Posterior vena cava (tissue), 2 donors: ENCODE measurements at places on chromosomes 11 and 22.

GRCh38 chr22:46280999-46281623 is 13.3 kb downstream of the TTC38 start:
- DNase-seq = peak; percentile 74

GRCh38 chr11:95831198-95831883 is 41.0 kb downstream of the CEP57 start:
- DNase-seq = no peak

GRCh38 chr11:67611165-67611564 is 4.4 kb downstream of the NDUFV1 start:
- DNase-seq = peak; percentile 78

DNA sequence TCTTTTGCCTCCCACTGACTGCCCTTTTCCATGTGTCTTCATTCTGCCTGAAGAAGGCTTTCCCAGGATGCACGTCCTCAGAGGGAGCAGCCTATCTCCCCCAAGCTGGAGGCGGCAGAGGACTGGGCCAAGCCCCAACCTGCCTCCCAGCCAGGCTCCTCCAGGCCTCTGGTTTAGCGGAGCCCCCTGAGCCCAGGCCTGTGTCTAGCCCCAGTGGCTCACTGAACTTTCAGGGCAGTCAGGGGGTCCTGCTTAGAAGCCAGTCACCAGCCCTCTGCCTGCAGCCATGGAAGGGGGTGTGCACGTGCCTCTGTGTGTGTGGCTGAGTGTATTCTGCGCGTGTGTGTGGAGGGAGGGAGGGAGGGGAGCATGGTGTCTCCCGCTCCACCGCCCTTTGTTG is 10.4 kb upstream of the GRK2 start:
- DNase-seq = no peak

- no peak for DNase-seq
Observed at GRCh38 chr22:35299217-35299672, 449 bp upstream of the TOM1 start.

GRCh38 chr11:47523490-47524225 is 29.3 kb downstream of the CELF1 start:
- no peak for DNase-seq
